Suprapubic skin (tissue), 4 donors: ENCODE measurements at places on chromosomes 1 and 21.

GRCh38 chr1:154353460-154353904, 28.2 kb downstream of the ATP8B2 start:
- no peak for DNase-seq
- no peaks in the 10 kb centered on the region for H3K27me3 ChIP-seq
- H3K4me1 ChIP-seq: peaks cover 38% of the 10 kb centered on the region

- no peak overlapping the region for H3K27ac ChIP-seq
- DNase-seq: no peak
- H3K36me3 ChIP-seq: no peaks in the 10 kb centered on the region
Measured at GRCh38 chr1:213947200-213947801, 40.5 kb upstream of the PROX1 start.

- no peaks in the 10 kb centered on the region for H3K27me3 ChIP-seq
- H3K4me3 ChIP-seq: no peak overlapping the region
- no peak for DNase-seq
- H3K4me1 ChIP-seq: no peaks in the 10 kb centered on the region
Measured at GRCh38 chr1:229535230-229535629, 23.3 kb downstream of the ABCB10 start.

GRCh38 chr1:11806307-11806936, 431 bp downstream of the CLCN6 start:
- H3K4me1 ChIP-seq: peaks cover 55% of the 10 kb centered on the region
- peak overlapping the region; percentile 97 for H3K27ac ChIP-seq
- no peaks in the 10 kb centered on the region for H3K27me3 ChIP-seq
- no peak for DNase-seq
- peaks cover 22% of the 10 kb centered on the region for H3K36me3 ChIP-seq
- peak overlapping the region; percentile 76 for H3K4me3 ChIP-seq

DNA sequence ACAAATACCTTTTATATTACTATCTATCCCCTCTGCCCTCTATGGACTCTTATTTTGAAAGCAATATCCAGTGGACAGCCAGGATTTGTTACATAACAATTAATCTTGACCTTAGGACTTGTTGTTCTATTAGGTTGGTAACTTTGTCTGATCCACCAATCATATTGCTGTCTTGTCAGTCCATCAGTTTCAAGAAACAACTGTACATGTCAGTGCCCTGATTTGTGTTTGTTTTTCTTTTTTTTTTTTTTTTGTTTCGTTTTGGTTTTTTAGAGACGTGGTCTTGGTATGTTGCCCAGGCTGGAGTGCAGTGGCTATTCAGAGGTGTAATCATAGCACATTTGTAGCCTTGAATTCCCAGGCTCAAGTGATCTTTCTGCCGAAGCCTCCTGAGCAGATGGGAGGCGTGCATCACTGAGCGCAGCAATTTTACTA, 1.5 kb upstream of the SCP2 start:
- peaks cover 28% of the 10 kb centered on the region for H3K4me1 ChIP-seq
- no peak overlapping the region for H3K27ac ChIP-seq

GRCh38 chr1:173445656-173446055, 31.5 kb upstream of the PRDX6 start:
- no peaks in the 10 kb centered on the region for H3K27me3 ChIP-seq
- DNase-seq: no peak
- no peak overlapping the region for H3K4me3 ChIP-seq
- no peak overlapping the region for H3K27ac ChIP-seq
- H3K36me3 ChIP-seq: no peaks in the 10 kb centered on the region
- no peaks in the 10 kb centered on the region for H3K4me1 ChIP-seq

DNA sequence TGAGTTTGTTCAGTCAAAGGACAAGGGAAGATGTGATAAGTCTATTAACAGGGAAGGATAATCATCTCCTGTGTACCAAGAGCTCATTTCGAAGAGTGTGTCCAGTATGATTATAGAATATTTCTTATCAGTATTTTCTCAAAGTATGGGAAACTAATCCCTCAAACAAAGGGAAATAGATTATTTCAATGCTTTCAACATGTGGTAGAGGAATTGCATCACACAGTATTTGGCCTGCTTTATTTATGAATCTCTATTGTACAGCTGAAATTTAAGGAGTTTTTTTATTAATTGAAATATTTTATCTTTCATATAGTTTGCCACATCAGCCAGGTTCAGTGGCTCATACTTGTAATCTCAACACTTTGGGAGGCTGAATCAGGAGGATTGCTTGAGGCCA, 151.0 kb downstream of the CLEC20A start:
- DNase-seq: no peak
- no peak overlapping the region for H3K27ac ChIP-seq
- H3K36me3 ChIP-seq: no peaks in the 10 kb centered on the region
- H3K4me1 ChIP-seq: peaks cover 46% of the 10 kb centered on the region

GRCh38 chr1:227947676-227948492, at the start of gene WNT9A:
WNT9A (minus strand) TSS chr1:227947932; CDS start chr1:227947887, 45 bp downstream.
- H3K27me3 ChIP-seq: peaks cover 9% of the 10 kb centered on the region
- DNase-seq: peak; percentile 73
- peak within 1 kb of the TSS; percentile 78 for H3K27ac ChIP-seq
- H3K36me3 ChIP-seq: no peaks in the 10 kb centered on the region
- H3K4me3 ChIP-seq: peak within 1 kb of the TSS; percentile 61

- peaks cover 24% of the 10 kb centered on the region for H3K4me1 ChIP-seq
- DNase-seq: no peak
- H3K27me3 ChIP-seq: no peaks in the 10 kb centered on the region
- no peaks in the 10 kb centered on the region for H3K36me3 ChIP-seq
Measured at GRCh38 chr1:43913666-43914360, 19.8 kb upstream of the ARTN start.

- H3K27me3 ChIP-seq: no peaks in the 10 kb centered on the region
- H3K4me1 ChIP-seq: peaks cover 34% of the 10 kb centered on the region
- peak overlapping the region; percentile 57 for H3K27ac ChIP-seq
- H3K4me3 ChIP-seq: no peak overlapping the region
- no peak for DNase-seq
Measured at GRCh38 chr1:60430375-60430774, 356.8 kb upstream of the C1orf87 start.

GRCh38 chr1:242243472-242243871, 244.6 kb upstream of the MAP1LC3C start:
- H3K27ac ChIP-seq: no peak overlapping the region
- no peak for DNase-seq
- H3K4me1 ChIP-seq: peaks cover 8% of the 10 kb centered on the region
- no peaks in the 10 kb centered on the region for H3K27me3 ChIP-seq
- H3K36me3 ChIP-seq: no peaks in the 10 kb centered on the region
- peak overlapping the region; percentile 3 for H3K4me3 ChIP-seq

- H3K4me1 ChIP-seq: peaks cover 1% of the 10 kb centered on the region
- no peaks in the 10 kb centered on the region for H3K36me3 ChIP-seq
- H3K27ac ChIP-seq: no peak overlapping the region
- DNase-seq: no peak
Measured at GRCh38 chr1:45297666-45298356, 28.9 kb upstream of the HPDL start.

- DNase-seq: no peak
- H3K27me3 ChIP-seq: no peaks in the 10 kb centered on the region
- H3K4me1 ChIP-seq: no peaks in the 10 kb centered on the region
- H3K4me3 ChIP-seq: no peak overlapping the region
- no peaks in the 10 kb centered on the region for H3K36me3 ChIP-seq
Measured at GRCh38 chr1:179493323-179493722, 82.4 kb downstream of the NPHS2 start.

GRCh38 chr1:9823943-9824701, at the start of gene CLSTN1:
CLSTN1 (minus strand) TSS chr1:9823965; CDS start chr1:9823733, 232 bp downstream.
- no peaks in the 10 kb centered on the region for H3K36me3 ChIP-seq
- H3K27ac ChIP-seq: peak within 1 kb of the TSS; percentile 92
- peak within 1 kb of the TSS; percentile 96 for H3K4me3 ChIP-seq
- peak; percentile 92 for DNase-seq
- H3K4me1 ChIP-seq: peaks cover 69% of the 10 kb centered on the region

GRCh38 chr1:154962156-154962749, 671 bp upstream of the PYGO2 start:
- H3K4me1 ChIP-seq: peaks cover 42% of the 10 kb centered on the region
- H3K4me3 ChIP-seq: peak overlapping the region; percentile 90
- peak overlapping the region; percentile 99 for H3K27ac ChIP-seq
- no peaks in the 10 kb centered on the region for H3K27me3 ChIP-seq
- peaks cover 62% of the 10 kb centered on the region for H3K36me3 ChIP-seq

DNA sequence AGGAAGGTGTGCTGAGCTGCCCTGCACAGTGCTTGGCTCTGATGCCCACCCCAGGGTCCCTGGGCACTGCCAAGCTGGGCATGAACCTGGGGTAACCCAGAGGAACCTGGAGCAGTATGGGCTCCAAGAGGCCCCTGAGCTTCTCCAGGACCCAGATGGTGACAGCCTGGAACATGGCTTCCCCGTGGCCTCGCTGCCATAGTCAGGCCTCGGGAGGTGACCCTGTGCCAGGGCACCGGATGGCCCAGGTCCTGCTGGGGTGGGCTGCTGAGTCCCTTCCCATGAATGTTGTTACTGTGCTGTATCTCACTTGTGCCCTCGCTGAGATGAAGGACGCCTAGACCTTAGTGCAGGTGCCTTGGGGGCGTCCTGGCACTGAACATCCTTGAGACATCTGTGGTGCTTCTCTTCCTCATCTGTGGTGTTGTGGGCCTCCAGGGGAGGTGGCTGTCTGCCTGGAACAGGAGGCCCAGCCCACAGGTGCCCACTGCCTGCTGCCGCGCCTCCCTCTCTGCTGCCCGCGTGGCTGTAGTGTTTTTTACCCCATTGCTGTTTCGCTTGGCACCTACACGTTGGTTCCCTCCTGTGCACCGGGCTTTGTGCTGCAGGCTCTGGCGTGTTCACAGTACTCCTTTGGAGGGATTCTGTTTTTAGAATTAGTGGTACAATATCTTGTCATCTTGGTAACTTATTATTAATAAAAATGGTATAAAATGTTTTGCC, 160.3 kb downstream of the PCBP3 start:
- no peaks in the 10 kb centered on the region for H3K4me1 ChIP-seq
- H3K27me3 ChIP-seq: no peaks in the 10 kb centered on the region
- no peak overlapping the region for H3K4me3 ChIP-seq
- no peak overlapping the region for H3K27ac ChIP-seq
- no peaks in the 10 kb centered on the region for H3K36me3 ChIP-seq
- DNase-seq: no peak

- no peak overlapping the region for H3K4me3 ChIP-seq
- H3K27me3 ChIP-seq: no peaks in the 10 kb centered on the region
- H3K36me3 ChIP-seq: no peaks in the 10 kb centered on the region
Measured at GRCh38 chr1:118960026-118960561, 28.0 kb downstream of the TBX15 start.

DNA sequence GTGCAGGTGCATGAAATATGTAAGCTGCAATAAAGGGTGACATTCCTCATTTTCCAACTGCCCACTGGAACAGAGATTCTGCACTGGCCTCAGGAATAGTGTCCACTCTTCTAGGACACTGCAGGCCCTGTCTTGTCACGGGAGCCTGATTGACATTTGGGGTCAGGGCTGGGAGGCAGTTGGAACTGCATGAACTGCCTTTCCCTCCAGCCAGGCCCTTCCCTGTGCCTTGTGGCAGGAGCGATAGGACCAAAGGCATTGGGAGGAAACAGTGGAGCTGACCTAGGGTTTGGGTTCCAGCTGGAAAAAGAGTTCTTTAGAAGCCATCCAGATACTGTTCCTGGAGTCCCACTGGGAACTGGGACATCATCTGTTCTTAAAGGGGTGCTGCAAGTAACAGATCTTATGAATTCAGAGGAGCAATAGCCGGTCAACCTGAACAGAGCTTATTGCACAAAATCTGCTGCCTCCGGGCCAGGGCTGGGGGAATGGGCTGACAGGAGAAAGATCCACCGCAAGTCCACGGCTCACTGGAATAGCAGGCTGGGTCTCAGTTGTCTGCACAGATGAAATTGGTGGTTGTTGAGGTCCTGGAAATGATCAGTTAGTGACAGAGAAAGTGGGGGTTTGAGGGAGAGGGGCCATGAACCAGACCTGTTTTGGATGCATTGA, 451.7 kb downstream of the CAMTA1 start:
- no peak overlapping the region for H3K4me3 ChIP-seq
- H3K27me3 ChIP-seq: peaks cover 4% of the 10 kb centered on the region
- no peak overlapping the region for H3K27ac ChIP-seq
- H3K4me1 ChIP-seq: no peaks in the 10 kb centered on the region
- no peak for DNase-seq

DNA sequence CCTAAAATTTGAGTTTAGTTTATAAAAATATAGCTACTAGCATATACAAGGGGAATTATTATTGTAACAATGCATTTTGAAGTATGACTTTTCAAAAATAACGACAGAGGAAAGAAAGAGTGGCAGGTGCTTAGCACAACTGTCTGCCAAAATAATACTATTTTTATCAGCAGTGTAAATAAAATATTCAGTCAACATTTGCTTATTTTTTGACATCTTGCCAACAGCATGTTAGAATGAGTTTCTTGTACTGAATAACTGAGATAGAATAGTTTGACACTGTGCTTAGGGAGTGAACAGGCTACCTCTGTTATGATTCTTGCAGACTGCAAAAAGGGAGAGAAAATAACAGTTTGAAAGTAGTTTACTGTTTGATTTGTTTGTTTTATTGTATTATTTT, 909.8 kb downstream of the BRINP3 start:
- H3K27ac ChIP-seq: no peak overlapping the region
- H3K36me3 ChIP-seq: no peaks in the 10 kb centered on the region
- no peaks in the 10 kb centered on the region for H3K27me3 ChIP-seq
- H3K4me3 ChIP-seq: no peak overlapping the region

- no peak overlapping the region for H3K4me3 ChIP-seq
- H3K4me1 ChIP-seq: peaks cover 17% of the 10 kb centered on the region
- no peaks in the 10 kb centered on the region for H3K36me3 ChIP-seq
- peak; percentile 88 for DNase-seq
Measured at GRCh38 chr1:27858072-27858948, 14.0 kb upstream of the THEMIS2 start.

DNA sequence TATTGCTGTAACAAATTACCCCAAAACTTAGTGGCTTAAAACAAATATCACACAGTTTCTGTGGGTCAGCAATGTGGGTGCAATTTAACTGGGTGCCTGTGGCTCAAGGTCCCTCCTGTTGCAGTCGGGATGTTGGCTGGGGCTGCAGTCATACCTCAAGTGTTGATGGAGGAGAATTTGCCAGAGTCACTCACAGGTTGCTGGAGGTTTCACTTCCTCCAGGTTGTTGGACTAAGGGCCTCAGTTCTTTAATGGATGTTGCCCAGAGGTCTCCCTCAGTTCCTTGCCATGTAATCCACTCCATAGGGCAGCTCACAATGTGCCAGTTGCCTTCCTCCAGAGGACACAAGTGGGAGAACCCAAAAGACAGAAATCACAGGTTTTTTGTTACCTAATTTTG, 2.5 kb upstream of the TAF13 start:
- H3K4me1 ChIP-seq: peaks cover 38% of the 10 kb centered on the region
- H3K27me3 ChIP-seq: no peaks in the 10 kb centered on the region
- no peak for DNase-seq
- H3K36me3 ChIP-seq: peaks cover 4% of the 10 kb centered on the region
- H3K27ac ChIP-seq: no peak overlapping the region
- no peak overlapping the region for H3K4me3 ChIP-seq

- peak overlapping the region; percentile 77 for H3K4me3 ChIP-seq
- H3K36me3 ChIP-seq: peaks cover 6% of the 10 kb centered on the region
- no peak for DNase-seq
- H3K4me1 ChIP-seq: peaks cover 42% of the 10 kb centered on the region
- peak overlapping the region; percentile 99 for H3K27ac ChIP-seq
Measured at GRCh38 chr21:32413015-32413504, 554 bp downstream of the EVA1C start.

- H3K4me1 ChIP-seq: peaks cover 23% of the 10 kb centered on the region
- no peak for DNase-seq
Measured at GRCh38 chr1:54364995-54365394, 41.2 kb downstream of the SSBP3 start.

GRCh38 chr21:41439248-41439647, 13.2 kb downstream of the MX1 start:
- no peak for DNase-seq
- H3K36me3 ChIP-seq: peaks cover 82% of the 10 kb centered on the region
- H3K27ac ChIP-seq: no peak overlapping the region
- no peaks in the 10 kb centered on the region for H3K4me1 ChIP-seq
- H3K4me3 ChIP-seq: no peak overlapping the region
- H3K27me3 ChIP-seq: no peaks in the 10 kb centered on the region
